CD4-positive, alpha-beta memory T cell (primary cell): ENCODE measurements at places on chromosomes 12 and 14. TPM values are rescaled to one million over a fixed set of nuclear protein-coding genes. Genes with fewer than 3 reads are reported as not detected.

Gene TAS2R10
- total RNA-seq = 0.44 TPM

DNA sequence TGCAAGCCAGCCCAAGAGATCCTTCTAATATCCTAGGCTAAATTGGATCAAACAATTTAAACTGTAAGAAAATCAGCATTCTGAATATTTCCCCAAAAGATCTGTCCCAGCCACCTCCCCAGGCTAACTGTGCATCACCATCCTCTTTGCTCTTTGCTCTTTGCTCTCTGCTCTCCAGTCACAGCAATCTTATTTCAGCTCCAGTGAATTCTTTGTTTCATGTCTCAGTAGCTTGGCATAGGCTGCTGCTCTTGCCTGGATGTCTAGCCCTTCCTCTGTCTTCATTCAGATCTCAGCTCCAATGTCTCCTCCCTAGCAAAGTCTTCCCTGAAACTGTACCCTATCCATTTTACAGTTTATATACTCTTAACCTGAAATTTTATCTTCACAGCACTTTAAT, 399.8 kb upstream of the USP15 start:
- H3K4me1 ChIP-seq = no peaks in the 10 kb centered on the region
- H3K27ac ChIP-seq = no peak overlapping the region
- no peak overlapping the region for H3K4me3 ChIP-seq
- no peaks in the 10 kb centered on the region for H3K36me3 ChIP-seq
- no peak for DNase-seq

DNA sequence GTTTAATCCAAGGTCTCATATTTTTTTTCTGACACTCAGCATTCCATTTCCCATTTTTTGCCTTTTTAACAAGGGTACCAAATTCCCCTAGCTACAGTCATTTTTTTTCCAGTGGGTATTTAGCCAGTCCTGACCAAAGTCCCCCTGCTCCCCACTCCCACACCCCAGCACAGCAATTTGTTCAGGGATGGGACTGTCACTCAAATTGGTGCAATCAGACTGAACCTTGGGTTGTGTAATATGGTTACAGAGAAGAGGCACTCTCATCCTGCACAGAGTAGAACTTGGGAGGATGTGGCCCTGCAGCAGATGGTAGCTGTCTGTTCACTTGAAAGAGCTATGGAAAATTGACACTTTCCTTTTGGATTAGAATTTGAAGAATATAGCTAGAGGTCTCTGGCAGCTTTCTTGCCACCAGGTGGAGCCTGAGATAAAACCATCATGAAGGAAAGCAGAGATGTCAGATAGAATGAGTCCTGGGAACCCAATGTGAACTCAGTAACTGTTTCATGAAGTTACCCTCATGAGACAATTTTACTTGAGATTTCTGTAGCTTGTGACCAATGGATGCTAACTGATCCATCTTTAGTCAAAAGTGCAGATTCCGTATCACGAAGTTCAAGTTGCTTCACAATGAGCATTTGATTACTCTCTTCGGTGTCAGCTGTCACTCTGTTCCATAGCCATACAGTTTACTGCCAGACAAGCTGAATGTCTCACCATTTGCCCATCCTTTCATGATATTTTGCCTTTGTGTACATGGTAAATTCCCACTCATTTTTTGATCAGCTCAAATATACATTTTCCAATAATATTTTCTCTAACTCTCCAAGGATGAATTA, 394.0 kb upstream of the SYT1 start:
- H3K4me1 ChIP-seq = no peaks in the 10 kb centered on the region
- no peaks in the 10 kb centered on the region for H3K27me3 ChIP-seq
- no peak overlapping the region for H3K27ac ChIP-seq

- no peaks in the 10 kb centered on the region for H3K36me3 ChIP-seq
- DNase-seq = no peak
- no peaks in the 10 kb centered on the region for H3K4me1 ChIP-seq
- no peak overlapping the region for H3K27ac ChIP-seq
Measured at GRCh38 chr12:130846369-130846768, 7.3 kb upstream of the STX2 start.

Gene EIF2S3B
- 1.3 TPM for total RNA-seq

DNA sequence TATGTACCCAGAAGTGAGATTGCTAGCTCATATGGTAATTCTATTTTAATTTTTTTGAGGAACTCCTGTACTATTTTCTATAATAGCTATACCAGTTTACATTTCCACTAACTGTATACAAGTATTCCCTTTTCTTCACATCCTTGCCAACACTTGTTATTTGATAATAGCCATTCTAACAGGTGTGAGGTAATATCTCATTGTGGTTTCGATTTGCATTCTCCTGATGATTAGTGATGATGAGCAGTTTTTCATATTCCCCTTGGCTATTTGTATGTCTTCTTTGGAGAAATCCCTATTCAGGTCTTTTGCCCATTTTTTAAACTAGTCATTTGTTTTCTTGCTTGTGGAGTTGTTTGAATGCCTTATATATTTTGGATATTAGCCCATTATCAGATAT, 121.3 kb downstream of the BBS10 start:
- H3K4me3 ChIP-seq = no peak overlapping the region
- no peaks in the 10 kb centered on the region for H3K27me3 ChIP-seq
- no peak for DNase-seq
- H3K4me1 ChIP-seq = no peaks in the 10 kb centered on the region
- no peaks in the 10 kb centered on the region for H3K36me3 ChIP-seq

- H3K27me3 ChIP-seq = no peaks in the 10 kb centered on the region
- H3K36me3 ChIP-seq = no peaks in the 10 kb centered on the region
- DNase-seq = no peak
- H3K4me1 ChIP-seq = no peaks in the 10 kb centered on the region
Measured at GRCh38 chr12:68967046-68967445, 34.1 kb upstream of the CPM start.

DNA sequence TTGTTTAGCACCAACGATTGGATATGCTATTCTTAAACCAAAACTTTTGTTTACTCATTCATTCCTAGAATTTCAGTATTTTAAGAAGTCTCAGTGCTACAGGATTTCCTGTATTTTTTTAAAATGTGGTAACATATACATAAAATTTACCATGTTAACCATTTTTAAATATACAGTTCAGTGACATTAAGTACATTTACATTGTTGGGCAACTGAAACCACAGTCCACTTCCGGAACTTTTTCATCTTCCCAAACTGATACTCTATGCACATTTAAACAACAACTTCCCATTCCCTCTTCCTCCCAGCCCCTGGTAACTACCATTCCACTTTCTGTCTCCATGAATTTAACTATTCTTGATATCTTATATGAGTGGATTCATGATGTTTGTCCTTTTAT, 30.3 kb downstream of the PDE3A start:
- no peaks in the 10 kb centered on the region for H3K4me1 ChIP-seq
- no peaks in the 10 kb centered on the region for H3K27me3 ChIP-seq
- DNase-seq = no peak
- no peak overlapping the region for H3K4me3 ChIP-seq

Gene ABCD4
- total RNA-seq = 98.3 TPM

Gene FAM181A
- not detected for total RNA-seq

DNA sequence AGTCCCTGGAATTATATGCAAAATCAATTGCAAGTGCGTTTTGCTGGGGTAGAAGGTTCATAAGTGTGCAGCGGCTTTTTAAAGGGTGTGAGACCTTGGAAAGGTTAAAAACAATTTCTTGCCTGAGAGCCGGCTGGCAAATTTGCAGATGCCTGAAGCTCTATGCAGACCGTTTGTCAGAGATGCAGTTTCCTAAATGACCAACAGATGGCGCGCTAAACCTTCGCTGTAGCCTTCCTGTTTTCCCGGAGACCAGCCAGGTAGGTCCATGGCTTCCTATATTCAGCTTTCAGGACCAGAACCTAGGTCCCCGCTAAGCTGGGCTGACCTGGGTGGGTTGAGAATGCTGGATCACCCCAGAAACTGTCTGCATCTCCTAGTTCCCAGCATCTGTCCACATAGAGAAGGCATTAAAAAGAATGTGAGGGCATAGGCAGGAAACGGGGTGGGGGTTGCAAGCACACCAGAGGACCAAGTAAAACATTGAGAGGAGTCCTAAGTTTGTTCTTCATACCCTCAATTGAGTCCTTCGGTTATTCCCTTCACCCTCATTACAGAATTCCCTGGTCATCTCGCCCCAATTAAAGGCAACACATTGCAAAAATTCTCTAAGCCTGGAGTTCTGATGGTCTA, 5.7 kb upstream of the NOS1 start:
- no peaks in the 10 kb centered on the region for H3K27me3 ChIP-seq
- no peaks in the 10 kb centered on the region for H3K4me1 ChIP-seq
- peak; percentile 19 for DNase-seq
- H3K36me3 ChIP-seq = no peaks in the 10 kb centered on the region

Gene VEZT
- 49.4 TPM for total RNA-seq
